KBM-7 (cell line): ENCODE measurements at places on chromosomes 2 and 18.

- no peak for DNase-seq
These were observed 147.2 kb upstream of the NFATC1 start for GRCh38 chr18:79248495-79249060.

GRCh38 chr18:23652232-23652631 is 10.5 kb downstream of the ANKRD29 start:
- DNase-seq, result no peak

DNA sequence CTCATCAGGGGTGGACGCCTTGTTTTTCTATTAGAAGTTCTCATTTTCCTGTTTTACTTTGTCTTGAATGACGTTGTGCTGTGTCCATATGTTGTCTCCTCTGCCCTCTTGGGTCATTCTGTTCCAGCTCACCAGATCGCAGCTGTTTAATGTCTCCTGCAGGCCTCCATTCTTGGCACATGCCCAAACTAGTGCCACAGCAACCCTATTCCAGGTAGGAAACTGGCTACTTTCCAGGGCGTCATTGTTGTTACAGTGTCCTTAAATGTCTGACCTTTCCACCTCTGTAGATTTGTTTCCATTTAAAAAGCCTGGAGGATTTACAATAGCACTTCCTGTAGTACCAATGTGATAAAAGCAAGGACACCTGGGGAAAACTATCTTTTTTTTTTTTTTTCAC is 500.7 kb downstream of the METTL4 start:
- DNase-seq, result no peak

DNA sequence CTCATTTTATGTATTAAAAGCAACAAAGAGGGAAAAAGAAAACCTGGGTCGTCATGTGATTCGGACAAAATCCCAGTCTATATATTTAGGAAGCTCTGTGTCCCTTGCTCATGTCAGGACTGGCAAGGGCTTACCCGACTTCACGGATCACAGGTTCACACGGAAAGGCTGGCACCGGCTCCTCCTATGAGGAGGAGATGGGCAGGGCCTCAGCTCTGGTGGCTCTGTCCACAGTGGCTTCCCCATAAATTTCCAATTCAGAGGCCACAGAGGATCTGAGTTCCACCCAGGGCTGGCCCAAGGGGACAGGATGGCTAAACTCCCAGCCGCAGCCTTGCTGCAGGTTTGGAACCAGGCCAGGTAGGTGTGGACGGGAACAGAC is 186.8 kb downstream of the BCL2 start:
- DNase-seq, result no peak

DNA sequence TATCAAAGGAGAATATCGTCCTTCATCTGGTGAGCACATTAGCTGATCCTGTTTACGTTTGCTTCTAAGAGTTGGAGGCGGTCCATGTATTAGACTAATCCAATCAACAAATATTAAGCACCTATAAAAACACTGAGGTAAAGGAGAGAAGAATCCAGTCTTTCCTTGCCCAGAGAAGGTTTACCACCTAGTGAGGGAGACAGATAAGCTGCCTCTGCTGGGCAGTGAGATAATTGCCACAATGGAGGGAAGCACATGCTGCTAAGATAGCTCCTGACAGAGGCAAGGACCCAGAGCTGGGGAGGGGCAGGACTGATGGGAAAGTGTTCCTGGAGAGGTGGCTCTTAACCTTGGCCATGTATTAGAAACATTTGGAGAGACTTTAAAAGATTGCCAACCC is 36.7 kb upstream of the ST8SIA5 start:
- DNase-seq, result no peak

DNA sequence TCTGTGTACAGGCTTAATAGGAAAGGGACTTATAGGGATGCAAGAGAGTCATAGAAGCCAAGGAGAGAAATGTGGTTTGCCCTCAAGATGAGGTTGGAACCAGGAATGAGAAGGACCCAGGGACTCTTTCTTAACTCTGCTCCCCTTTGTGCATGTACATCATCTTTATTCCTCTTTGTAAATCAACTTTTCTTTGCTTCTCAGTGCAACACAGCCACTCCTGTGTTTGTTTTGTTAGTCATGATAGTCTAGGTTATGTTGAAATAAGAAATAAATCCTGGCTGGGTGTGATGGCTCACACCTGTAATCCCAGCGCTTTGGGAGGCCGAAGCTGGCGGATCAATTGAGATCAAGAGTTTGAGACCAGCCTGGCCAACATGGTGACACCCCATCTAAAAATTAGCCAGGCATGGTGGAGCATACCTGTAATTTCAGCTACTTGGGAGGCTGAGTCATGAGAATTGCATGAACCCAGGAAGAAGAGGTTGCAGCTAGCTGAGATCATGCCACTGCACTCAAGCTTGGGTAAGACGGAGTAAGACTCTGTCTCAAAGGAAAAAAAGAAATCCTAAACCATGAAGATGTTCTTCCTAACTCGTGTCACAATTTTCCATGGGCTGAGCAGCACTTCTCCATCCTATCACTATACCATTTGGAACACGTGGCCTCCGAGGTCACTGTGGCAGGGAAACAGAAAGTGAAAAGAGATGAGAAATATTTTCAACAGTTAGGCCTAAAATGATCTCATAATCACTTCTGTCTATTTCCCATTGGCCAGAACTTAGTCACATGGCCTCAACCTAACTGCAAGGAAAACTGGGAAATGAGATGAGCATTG is 73.0 kb upstream of the TMEM17 start:
- DNase-seq, result no peak

GRCh38 chr2:84713441-84713840 is 167.4 kb downstream of the TRABD2A start:
- DNase-seq, result no peak

DNA sequence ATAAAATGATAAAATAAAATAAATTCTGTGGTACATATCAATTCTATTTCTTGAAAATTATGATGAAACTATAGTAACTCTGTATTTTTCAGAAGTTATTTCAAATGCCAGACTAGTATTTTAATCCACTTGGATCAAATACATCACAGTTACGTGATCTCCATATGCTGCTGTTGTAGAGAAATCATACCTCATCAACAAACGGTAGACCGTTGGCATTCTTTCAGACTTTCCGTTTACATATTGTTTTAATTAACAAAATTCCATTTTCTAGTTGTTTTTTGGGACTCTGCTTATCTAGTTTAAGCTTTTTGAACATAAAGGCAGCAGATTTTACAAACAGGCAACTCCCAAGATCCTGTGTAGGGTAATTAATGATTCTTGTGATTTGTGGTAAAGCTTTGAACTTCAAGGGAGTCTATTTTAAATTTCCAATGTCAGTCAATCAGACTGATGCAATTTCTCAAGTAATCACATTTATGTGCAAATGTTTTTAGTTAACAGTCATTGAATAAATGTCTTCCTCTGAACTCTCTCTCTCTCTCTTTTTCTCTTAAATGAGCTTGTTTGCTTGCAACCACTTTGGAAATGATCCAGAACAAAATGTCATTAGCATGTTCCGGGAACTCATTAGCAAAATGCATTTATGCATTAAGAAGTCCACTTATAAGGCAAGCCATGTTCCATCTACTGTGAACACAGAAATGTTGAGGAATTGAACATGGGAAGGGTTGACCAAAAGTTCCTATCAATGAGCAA is 31.8 kb downstream of the NYAP2 start:
- DNase-seq, result no peak

DNA sequence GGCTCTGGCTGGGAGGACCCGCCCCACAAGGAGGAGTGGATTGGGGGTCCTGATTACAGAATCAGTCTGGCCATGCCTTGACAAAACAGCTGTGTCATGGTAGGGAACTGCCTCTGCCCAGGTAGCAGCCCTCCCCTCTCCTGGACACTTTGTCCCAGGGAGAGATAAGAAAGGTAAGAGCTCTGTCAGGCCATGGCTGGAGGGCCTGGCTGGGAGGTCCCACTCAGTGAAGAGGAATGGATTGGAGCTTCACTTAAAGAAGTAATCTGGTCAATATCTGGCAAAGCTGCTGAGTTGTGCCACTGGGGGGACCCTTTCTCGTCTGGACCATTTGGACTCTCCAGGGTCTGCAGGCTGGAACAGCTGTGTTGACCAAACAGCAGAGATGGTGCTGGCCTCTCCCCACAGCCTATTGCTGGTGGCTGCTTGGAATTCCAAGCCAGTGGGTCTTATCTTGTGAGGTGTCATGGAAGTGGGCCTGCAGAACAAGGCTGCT is 75.4 kb downstream of the EPC2 start:
- no peak for DNase-seq

- DNase-seq, result no peak
These were observed 62.8 kb downstream of the LDLRAD4 start for GRCh38 chr18:13281406-13281805.

- DNase-seq, result no peak
These were observed 27.1 kb downstream of the ST3GAL5 start for GRCh38 chr2:85861650-85862049.

DNA sequence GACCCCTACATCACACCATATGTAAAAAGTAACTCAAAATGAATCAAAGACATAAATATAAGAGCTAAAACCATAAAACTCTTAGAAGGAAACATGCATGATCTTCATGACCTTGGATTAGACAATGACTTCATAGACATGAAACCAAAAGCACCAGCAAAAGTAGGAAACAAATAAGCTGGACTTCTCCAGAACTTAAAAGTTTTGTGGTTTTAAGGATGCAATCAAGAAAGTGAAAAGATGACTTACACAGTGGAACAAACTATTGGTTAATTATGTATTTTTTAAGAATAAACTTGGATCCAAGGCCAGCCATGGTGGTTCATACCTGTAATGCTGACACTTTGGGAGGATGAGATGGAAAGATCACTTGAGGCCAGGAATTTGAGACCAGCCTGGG is 150.2 kb downstream of the GALNT1 start:
- no peak for DNase-seq

DNA sequence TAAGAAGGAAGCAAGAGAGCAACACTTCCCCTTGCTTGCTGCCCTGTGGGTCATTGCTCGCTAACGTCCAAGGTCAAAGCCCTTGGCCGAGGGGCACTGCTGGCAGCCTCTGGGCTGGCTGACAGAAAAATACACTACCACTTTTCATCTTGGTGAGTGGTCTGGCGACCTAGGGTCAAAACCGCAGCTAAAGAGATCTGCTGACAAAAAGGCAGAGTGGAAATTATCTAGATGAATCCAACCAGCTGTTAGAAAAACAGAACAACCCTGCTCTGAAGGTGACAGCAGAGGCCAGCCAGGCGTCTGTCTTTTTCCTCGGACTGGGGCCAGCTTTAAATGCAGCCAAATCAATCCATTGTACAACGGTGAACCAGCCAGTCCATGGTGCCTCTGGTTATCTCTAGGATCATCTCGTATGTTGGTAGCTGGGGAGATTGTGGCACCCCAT is 92.6 kb downstream of the CD8B2 start:
- DNase-seq, result no peak

DNA sequence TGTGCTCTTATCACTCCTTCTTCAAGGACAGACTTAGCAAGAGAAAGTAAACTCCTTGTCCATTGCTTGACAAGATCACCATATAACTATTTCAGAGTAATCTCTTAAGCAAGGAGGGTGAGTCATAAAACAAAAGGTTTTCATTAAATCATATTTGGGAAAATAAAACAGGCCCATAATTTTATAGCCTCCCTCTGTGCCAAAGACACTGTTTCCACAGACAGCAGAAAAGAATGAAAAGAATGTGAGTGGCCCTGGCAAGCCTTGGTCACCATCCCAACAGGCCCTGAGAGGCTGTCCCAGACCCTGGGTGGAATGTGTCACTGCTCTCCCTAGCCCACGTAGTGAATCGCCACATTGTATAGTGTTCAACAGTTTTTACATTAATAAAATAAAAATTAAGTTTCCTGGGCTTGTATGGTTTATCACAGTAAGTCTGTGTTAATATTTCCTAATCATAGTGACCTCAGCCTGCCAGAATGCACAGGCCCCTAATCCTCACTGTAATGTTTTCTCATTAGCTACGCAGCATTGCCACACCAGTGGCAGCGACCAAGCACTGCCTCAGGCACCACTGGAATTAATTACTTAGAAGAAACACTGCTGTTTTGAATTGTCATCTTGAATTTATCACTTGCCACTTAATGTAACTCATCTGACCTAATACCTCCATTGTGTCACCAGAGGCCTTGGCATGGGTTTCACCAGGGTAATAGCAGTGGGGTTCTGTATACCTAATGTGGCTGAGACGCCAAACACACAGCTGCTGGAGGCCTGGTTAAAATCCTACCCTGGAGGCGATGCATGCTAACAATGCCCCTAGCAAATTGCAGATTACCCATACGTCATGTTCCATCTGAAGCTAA is 401.9 kb downstream of the LNPK start:
- no peak for DNase-seq

DNA sequence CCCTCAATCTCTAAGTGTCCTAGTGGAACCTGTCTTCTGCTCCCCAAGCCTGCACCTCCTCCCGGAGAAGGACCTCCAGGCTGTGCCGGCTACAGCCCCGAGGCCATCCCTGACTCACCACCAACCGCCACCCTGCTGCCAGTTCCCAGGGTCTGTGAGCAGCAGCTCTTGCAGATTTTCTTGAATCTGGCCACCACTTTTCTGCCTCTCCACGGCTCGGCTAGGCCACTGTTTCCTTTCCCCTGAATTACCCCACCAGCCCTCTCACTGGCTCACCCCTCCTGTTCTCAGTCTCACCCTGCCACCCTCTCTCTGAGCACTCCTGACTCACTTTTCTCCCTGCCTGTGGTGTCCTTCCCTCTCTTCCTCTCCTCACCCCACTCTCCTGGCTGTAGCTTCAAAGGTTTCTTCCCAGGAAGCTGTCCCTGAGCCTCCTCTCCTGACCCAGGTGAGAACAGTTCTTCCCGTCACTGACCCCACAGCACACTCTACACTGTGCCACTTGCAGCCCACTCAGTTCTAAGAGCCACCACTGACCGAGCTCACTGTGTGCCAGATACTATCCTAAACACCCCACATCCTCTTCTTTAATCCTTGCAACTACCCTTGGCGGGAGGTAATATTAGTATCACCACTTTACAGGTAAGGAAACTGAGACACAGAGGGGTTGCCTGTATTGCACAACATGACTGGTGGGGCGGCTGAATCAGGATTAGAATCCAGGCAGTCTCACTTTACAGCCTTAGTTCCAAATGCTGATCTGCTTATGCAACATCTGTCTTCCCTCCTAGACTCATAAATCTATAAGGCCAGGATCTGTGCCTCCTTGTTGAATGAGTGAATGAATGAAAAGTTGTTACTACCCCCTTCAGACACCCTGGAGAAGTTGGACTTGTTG is 111.6 kb downstream of the SMAD7 start:
- no peak for DNase-seq

GRCh38 chr2:187079901-187080300 is 230.9 kb upstream of the ZSWIM2 start:
- no peak for DNase-seq

- DNase-seq, result no peak
These were observed 39.7 kb upstream of the NABP1 start for GRCh38 chr2:191638079-191638801.

DNA sequence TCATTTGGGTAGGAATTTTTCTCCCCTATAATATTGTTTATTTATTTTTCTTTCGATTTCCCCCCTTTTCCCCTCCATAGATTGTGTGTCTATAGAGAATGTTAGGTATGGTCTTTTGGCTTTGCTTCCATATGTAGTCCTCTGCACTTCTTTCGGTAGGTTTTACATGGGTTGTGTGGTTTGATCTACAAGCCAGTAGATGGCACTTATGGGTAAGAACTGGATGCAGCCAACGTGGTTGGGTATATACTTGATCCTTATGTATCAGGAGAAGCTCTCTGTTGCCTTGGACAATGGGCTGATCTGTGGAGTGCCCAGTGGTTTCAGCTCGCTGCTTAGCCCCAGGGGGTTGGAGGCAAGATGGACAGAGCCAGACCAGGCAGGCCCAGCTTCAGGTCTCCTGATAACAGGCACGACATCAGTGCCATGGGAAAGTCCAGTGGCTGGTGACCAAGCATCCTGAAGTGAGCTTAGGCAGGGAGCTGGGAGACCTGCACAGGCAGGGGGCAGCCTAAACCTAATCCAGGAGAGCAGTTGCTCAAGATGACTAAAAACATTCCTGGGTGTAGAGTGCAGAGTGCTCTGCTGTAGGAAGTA is 488.3 kb downstream of the CCDC85A start:
- no peak for DNase-seq
